Skin of body (tissue), 3 donors: ENCODE measurements at places on chromosomes 1 and 21.

GRCh38 chr1:182237329-182237728 is 154.3 kb downstream of the GLUL start:
- no peak for DNase-seq

GRCh38 chr1:212221801-212222200 is 63.4 kb upstream of the PPP2R5A start:
- DNase-seq: no peak

DNA sequence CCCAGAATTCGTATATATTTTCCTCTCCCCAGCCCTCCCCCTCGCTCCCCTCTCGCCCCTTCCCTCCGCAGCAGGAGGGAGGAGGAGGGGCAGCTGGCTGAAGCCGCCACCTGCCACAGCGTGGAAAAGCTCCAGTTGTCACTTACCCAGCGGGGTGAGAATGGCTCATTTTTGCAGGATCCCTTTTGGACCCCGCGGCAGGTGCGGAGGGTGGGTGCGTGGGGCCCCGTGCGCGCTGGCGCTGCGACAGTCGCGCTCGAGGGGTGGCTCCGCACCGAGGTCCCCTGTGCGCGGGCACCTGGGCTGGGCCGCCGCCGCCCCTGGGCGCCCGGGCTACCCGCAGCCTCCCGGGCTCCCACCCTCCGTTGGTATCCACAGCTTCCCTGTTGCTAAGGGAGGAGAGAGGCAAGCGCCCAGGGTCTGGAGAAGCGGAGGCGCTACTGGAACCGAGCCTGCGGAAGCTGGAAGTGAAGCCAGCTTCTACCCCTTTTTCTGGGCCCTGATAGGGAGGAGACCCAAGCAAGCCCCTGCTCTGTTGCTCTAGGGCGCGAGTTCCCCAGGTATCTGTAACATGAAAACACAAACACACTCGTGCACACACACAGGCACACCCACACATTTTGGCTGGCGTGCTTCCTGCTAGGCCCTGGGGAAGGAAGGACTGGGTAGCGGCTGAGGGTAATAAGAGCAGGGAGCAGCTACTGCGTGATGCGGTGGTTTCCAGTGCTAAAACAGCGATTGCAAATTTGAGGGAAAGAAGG is at the start of gene ERICH3:
TSS of gene ERICH3 (minus strand) at position 442 of the 761 bp plus-strand sequence. CDS start at position 169, 273 bp downstream.
- peak; percentile 4 for DNase-seq

- no peak for DNase-seq
Measured at GRCh38 chr1:154440036-154440804, 35.1 kb downstream of the IL6R start.

DNA sequence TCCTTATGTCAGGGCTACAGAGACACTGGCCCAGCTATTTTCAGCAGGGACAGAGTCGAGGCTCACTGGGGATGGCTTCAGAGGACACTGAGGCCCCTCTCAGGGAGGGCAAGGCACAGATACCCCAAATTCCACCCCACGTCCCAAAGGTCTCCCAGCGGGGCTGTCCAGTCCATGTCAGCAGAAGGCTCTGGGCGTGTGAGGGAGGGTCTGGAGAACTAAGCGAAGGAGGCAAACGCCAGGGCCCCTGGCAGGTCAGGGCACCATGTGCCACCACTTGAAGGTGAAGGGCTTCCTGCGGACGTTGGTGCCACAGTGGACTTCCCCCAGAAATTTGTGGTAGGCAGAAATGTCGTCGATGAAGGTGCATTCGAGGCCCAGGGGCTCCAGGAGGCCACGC is 15.0 kb upstream of the SDHB start:
- no peak for DNase-seq

- no peak for DNase-seq
Measured at GRCh38 chr1:205927676-205928075, 15.6 kb downstream of the SLC26A9 start.

DNA sequence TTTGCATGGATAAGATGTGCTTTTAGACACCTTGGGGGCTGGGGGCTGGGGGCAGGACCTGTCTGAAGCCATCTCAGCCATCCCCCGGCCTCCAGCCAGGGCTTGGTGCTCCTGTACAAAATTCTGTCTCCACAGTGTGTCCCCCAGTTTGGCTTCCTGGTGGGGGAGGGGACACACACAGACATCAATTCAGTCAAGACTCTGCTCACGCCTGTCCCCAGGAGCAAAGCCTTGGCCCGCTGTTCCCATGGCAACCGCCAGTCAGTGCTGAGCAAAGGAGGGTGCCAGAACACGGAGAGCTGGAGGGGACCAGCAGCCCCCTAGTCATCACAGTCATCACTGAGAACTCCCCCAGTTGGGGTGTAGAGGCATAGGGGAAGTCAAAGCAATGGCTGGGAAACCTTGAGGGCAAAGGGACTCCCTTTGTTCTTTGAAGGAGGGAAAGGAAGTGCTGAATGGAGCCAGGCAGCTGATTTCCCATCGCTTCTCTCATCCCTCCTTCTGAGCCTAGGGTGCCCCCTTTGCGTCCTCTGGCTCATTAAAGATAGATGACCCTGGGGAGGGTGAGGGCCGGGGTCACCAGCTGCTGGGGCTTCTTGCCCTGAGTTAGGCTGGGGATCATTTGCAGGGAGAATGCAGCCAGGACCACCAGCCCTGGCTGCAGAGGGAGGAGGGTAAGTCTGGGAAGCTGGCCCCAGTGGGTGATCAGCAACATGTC is 134.9 kb upstream of the IPO9 start:
- DNase-seq: no peak

- DNase-seq: peak; percentile 39
Measured at GRCh38 chr1:214957330-214958137, 125.0 kb upstream of the KCNK2 start.

DNA sequence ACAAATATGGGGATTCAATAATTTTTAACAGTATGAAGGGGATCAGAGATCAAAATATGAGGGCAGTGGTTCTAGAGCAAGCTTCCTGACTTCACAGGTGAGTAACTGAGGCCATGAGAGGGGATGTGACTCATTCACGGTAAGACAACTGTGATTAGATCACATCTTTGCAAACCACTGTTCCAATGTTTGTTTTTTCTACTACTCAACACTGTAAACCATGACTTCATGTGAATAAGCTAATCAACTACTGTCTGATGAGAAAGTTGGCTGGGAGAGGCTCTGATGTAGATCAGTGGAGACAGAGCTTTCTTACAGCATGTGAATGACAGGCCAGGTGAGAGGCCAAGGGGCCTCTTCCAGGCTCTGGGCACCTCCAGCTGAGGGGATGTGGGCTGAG is 84.7 kb downstream of the BRINP2 start:
- no peak for DNase-seq

- DNase-seq: no peak
Measured at GRCh38 chr1:50423670-50424000, 392 bp upstream of the DMRTA2 start.

DNA sequence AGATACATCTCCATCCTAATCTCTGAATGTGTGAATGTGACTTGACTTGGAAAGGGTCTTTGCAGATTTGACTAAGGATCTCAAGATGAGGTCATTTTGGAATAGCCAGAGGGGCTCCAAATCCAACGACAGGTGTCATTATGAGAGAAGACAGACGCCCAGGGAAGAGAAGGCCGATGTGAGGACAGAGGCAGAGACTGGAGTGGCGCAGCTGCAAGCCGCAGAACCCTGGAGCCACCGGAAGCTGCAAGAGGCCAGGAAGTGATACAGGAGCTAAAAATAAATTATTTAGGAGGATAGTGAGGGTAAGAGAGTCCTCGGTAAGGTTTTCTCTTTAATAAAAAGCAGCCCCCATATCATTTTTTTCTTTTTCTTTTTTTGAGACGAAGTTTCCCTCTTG is 9.7 kb upstream of the AADACL4 start:
- DNase-seq: no peak

DNA sequence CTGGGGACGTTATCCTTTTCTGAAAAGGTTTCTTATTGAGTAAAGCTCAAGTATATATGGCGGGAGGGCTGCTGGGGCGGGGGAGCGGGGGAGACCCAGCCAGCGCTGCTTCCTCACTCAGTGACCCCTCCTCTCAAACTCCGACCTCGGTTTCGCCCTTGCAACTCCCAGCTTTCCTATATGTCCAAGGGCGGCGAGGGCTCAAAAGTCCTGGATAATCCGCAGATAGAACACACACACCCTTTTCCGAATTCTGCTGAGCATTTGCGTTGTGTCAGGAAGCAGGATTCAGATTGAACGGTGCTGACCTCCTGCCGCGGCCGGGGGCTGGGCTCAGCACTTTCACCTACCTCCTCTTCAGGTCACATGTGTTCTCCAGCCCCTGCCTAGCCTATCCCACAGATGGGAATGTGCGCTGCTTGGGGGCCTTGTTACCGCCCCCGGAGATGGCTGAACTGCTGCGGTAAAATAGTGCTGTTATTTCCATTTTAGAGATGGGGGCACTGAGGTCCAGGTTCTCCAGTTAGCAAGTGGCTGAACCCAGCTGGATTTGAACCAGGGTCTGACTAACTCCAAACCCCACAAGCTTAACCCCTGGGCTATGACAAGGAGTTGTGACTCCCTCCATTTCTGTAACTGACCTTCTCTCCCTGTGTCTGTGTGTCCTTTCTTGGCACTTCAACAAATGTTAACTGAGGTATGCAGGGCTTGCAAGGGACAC is 795 bp upstream of the AHDC1 start:
- DNase-seq: no peak

DNA sequence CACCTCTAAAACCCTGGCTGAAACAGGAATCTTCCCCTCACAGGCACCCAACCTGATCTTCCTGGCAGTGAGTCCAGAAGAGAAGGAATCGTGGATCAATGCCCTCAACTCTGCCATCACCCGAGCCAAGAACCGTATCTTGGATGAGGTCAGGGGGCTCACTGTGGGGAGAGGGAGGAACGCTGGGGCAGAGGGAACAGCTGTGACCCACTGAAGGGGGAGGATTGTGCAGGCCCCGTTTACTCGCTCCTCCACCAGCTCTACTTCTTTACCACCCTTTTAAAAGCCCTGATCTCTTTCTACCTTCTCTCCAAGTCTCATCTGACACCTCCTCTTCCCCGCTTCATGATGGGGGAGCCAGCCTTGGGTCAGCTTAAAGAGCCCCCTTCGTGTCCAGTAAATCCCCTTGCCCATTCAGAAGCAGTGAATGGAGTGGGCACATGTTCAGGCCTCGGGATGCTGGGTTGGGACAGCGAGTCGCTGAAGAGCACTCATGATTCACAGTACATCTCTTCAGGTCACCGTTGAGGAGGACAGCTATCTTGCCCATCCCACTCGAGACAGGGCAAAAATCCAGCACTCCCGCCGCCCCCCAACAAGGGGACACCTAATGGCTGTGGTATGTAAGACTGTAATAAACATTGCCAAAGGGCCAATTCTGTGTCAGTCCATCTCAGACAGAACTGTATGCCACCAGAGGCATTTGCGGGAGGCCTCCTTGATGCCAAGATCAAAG is 7.3 kb downstream of the PLEKHO1 start:
- DNase-seq: no peak

DNA sequence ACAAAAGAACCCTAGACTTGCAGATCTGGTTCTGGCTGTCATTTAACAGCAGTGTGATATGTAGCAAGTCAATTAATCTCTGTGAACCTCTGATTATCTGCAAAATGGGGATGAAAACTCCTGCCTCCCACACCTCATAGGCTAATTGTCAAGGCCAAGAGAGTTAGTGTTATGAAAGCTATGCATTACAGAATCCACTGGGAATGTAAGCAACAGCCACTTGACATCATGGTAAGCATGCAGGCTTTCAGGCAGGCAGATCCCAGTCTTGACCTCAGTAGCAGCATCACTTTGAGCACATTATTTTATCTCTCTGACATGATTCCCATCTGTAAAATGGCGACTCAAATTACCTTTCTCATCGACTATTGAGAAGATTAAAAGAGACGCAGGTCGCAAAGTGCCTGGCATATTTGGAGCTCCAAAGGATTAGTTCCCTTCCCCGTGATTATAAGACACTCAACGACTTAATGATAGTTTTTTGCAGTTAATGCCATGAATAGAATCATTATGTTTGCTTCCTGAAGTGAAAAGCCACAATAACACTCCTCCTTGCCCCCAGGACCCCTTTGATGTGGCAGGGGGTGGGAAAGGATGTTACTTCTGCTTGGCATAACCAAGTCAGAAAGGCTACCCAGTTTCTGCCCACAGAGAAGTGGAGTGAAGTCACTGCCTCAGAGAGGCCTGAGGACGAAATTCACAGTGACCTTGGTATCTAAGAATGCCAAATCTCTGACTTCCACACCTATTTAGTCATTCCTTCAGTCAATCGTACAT is 273.0 kb upstream of the NFIA start:
- no peak for DNase-seq

DNA sequence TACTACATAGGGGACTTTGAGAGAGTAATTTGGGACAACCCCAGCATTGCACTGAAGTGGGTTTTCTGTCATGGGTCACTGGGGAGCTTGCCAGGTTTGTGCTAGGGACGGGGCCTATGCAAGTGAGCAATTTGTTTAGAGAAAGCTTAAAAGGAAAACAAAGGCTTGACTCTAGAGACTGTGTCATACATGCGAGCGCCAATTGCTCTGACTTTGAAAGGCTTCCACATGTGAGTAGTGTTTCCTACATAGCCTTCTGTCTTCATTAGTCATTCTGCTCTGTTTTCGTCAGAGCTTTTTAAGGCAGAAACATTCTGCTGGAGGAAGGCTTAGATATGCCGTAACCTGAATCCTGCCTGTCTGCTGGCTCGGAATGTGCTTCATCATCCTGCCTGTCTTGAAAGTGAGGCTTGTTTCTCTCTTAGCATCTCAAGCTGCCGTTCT is 28.4 kb downstream of the TRIM45 start:
- peak; percentile 81 for DNase-seq

DNA sequence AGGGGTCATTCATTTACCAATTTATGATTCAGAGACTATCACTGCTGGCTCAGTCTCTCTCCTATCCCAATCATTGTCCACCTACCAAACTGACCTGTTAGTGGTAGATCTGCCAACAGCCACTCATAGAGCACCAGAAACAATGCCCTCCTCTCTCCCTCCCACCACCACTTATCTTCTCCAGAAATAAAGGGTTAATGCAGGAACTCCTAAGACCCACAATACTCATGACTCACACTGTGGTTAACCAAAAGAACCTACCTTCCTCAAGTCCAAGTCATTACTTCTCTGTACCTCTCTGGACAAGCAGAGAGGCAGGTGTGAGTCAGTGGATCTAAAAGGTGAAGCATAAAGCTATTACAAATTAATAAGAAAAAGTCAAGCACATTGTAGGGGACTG is 40.9 kb upstream of the CAMK1G start:
- no peak for DNase-seq
